ENCODE measurements at places on chromosomes 16 and 17.
A peak's percentile ranks its signal among the peaks of the same experiment; 100 is the strongest.

GRCh38 chr17:57508671-57509070 lies 236.4 kb downstream of the CCDC182 start:
- no peak for DNase-seq

DNA sequence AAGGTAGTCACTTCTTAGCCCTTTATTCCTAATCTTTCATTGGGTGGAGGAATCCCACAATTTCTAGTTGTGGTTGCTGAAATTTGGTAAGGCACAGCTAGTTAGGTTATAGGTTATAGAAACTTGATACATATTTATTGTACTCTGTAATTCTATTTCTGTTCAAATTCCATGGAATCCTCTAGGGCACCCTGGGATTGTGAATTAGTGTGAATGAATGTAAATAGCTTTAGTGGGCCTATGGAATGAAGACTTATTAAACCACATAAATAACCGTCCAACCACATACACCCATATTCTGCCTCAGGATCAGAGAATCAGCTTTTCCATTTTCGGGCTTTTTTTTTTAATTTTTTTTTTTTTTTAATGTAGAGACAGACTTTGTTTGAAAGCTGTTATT lies 9.2 kb downstream of the TANC2 start:
- DNase-seq = no peak

DNA sequence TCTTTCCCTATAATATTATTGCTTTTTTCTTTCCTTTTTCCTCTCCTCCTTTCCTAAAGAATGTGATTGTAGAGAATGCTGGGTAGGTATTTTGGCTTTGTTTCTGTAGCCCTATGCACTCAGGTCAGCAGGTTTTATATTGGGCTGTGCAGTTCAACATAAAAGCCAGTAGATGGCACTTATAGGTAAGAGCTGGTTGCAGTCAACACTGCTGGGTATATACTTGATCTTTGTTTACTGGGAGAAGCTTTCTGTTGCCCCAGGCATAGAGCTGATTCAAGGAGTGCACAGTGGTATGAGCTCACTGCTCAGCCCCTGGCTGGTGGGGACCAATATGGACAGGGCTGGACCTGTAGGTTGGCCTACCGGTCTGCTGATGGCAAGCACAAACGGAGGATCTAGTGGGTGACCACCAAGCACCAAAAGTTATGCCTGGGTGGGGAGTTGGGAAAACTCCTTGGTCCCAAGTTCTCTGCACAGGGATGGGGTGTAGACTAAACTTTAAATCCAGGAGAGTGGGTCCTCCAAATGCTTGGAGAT lies 378.9 kb downstream of the PMP22 start:
- peak; percentile 12 for DNase-seq

- peak; percentile 39 for DNase-seq
Measured at GRCh38 chr17:6323626-6324356, 111.1 kb downstream of the AIPL1 start.

DNA sequence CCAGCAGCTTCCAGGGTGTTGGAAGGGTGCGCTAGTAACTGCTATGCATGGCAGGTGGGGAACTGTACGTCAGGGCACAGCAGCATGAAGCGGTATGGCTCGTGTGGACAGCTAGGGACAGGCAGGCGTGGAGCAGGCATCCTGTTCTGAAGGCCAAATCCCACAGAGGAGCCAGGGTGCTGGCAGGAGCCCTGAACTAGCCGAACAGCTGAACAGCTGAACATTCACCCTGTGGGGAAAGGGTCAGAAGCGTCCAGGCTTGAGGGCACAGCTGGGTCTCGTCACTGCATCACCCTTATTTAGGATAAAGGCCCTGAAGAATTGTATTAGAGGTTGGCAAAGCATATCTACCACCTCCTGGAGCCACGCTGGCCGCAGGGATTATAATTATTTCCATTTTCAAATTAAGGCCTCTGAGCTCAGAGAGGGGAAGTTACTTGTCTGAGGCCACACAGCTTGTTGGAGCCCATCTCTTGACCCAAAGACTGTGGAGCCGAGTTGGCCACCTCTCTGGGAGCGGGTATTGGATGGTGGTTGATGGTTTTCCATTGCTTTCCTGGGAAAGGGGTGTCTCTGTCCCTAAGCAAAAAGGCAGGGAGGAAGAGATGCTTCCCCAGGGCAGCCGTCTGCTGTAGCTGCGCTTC lies 3.3 kb upstream of the STH start:
- no peak for DNase-seq

DNA sequence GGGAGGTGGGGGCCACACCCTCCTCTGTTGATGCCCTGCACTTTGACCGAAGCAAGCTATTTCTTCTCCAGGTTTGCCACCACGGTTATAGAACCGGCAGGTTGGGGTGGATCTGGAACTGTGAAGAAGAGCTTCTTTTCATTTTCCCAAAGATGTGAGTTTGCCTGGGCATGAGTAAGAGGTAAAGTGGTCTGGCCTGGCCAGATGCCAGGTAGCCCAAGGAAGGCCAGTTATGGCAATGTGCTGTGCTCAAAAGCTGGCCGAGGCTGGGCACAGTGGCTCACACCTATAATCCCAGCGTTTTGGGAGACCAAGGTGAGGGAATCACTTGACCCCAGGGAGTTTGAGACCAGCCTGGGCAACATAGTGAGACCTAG lies 18.7 kb downstream of the ATP6V0D1 start:
- no peak for DNase-seq

- peak; percentile 40 for DNase-seq
Measured at GRCh38 chr17:28500712-28501379, 5.3 kb upstream of the FOXN1 start.

DNA sequence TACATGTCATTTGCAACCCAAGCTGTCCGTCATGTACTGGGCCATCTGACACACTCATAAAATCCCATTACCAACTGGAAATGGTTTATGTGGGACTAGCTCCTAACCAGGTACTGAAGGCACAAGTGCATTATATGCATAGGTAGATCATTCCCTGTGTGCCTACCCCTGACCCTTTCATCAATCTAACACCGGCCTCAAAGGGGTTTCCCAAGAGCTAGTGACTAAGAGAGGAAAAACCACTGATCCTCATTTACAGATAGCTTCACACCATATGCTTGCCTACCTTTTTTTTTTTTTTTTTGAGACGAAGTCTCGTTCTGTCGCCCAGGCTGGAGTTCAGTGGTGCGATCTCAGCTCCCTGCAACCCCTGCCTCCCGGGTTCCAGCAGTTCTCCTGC lies 449.8 kb downstream of the SLC39A11 start:
- DNase-seq = no peak

DNA sequence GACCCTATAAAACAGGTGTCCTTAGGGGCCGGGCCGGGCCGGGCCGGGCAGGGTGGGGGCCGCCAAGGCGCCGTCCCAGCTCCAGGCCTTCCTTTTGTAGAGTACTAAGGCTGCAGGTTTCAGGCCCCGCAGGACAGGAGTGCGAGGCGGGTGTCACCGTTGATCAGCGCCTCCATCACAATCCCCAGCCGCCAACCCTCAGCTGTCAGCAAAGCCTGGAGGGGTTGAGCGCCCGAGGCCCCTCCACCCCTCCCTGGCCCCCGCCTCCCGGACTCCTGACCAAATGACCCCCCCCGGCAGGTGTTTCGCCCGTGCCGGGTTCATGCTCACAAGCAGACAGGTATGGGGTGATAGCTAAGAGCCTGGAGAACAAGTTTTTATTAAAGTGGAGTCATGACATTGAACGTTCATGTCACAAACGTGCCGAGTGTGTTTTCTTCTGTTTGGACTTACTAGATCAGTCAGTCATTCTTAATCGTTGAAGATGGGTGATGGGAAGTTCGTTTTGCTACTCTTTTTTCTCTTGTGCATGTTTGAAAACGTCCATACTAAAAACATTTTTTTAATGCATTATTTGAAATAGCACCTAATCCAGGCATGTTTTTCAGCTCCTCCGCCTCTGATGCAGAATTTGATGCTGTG lies 534 bp downstream of the ARL2BP start:
- no peak for DNase-seq

DNA sequence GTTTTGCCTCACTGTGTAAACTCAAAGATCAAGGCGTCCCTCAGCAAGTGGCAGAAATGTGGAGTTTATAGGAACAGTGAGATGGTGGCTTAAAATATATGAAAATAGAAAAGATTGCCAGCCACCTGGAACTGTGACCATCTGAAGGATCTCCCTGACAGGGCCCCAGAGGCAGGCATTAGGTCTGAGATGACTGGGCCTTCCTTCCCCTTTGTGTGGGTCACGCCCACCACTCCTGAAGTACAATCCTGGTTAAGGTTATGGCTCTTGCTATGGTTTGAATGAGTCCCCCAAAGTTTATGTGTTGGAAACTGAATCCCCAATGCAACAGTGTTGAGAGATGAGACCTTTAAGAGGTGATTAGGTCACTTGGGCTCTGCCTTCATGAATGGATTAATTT lies 6.4 kb downstream of the ST6GALNAC2 start:
- DNase-seq = no peak

GRCh38 chr17:59521465-59522126 lies 43.8 kb upstream of the DHX40 start:
- peak; percentile 66 for DNase-seq

GRCh38 chr16:5615868-5616642 lies 518.5 kb upstream of the EEF2KMT start:
- DNase-seq = peak; percentile 69

GRCh38 chr16:68883685-68884084 lies 40.4 kb downstream of the TANGO6 start:
- no peak for DNase-seq

- no peak for DNase-seq
Measured at GRCh38 chr16:53081686-53082407, 27.1 kb downstream of the CHD9 start.

GRCh38 chr17:76642994-76643393 lies 563 bp downstream of the ST6GALNAC1 start:
- no peak for DNase-seq

DNA sequence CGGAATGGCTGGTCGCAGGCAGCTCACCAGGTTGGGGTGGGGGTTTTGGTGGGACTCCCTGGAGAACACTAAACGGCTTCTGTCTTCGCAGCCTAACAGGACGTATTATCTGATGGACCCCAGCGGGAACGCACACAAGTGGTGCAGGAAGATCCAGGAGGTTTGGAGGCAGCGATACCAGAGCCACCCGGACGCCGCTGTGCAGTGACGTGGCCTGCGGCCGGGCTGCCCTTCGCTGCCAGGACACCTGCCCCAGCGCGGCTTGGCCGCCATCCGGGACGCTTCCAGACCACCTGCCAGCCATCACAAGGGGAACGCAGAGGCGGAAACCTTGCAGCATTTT lies 59.7 kb downstream of the PDPK1 start:
- DNase-seq = no peak

- no peak for DNase-seq
Measured at GRCh38 chr17:9232591-9233270, 211.4 kb downstream of the NTN1 start.

- no peak for DNase-seq
Measured at GRCh38 chr17:63995626-63996025, 2.5 kb upstream of the PRR29 start.

Measured in Caki2 (cell line).